Esophagus muscularis mucosa (tissue), 4 donors: ENCODE measurements at places on chromosomes 16 and 17.

DNA sequence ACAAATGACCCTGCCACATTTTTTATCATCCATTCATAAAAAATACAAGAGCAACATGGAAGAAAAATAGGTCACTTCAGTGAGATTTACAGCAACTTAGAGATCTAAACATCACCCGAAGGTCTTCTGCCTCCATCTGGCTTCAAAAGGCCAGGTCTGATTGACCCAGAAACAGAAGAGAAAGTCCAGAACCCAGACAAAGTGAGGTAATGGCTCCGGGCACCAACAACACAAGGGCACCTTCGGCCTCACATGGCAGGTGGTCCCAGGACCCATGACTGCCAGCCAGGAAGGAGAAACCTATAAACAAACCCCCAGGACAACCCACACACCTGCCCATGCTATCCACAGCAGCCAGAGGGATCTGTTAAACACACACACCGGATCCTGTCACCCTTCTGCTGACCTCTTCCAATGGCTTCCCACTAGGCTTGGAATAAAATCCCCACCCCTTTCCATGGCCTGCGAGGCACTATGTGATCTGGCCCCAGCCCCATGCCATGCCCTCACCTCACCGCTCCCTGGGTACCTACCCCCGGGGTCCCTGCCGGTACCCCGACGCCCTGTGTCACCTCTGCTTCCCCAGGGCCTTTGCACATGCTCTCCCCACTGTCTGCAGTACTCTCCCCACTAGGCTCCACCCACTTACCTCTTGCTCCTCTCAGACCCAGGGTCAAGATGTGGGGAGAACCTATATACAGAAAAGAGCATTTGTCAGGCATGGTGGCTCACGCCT lies 149.1 kb downstream of the ZNF423 start:
- DNase-seq = no peak

GRCh38 chr17:80689129-80689619 lies 144.5 kb downstream of the RPTOR start:
- DNase-seq = no peak

- no peak for DNase-seq
Measured at GRCh38 chr17:15381707-15382106, 40.3 kb upstream of the TEKT3 start.

GRCh38 chr16:86566601-86566965 lies at the start of gene FOXC2:
TSS of gene FOXC2 (plus strand) at chr16:86566829. CDS start at chr16:86567336, 507 bp downstream.
- no peak for DNase-seq

DNA sequence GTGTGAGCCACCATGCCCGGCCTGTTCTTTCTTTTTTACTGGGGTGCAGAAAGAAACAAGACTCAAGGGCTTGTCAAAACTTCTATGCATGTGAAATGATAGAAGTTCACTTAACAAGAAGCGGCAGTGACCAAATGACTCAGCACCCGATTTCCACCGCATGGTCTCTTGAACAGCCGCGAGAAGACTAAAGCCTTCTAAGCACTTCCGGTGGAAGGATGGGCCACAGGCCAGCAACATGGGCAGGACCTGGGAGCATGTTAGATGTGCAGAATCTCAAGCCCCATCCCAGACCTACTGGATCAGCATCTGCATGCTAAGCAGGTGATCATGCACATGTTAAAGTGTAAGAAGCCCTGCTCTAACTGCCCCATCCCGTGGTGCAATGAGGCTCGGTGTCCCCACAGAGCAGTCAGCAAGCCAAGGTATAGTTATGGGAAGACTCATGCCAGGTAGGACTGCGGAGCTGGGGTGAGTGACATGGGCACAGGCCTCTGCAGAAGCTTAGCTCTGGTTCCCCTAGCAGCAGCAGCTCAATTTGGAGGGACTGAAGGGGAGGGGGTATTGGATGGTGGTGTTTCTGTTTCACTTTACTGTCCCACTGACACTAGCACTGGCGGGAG lies 88.5 kb upstream of the HNF1B start:
- no peak for DNase-seq

- DNase-seq = no peak
Measured at GRCh38 chr16:57039148-57039812, 49.9 kb downstream of the NLRC5 start.

DNA sequence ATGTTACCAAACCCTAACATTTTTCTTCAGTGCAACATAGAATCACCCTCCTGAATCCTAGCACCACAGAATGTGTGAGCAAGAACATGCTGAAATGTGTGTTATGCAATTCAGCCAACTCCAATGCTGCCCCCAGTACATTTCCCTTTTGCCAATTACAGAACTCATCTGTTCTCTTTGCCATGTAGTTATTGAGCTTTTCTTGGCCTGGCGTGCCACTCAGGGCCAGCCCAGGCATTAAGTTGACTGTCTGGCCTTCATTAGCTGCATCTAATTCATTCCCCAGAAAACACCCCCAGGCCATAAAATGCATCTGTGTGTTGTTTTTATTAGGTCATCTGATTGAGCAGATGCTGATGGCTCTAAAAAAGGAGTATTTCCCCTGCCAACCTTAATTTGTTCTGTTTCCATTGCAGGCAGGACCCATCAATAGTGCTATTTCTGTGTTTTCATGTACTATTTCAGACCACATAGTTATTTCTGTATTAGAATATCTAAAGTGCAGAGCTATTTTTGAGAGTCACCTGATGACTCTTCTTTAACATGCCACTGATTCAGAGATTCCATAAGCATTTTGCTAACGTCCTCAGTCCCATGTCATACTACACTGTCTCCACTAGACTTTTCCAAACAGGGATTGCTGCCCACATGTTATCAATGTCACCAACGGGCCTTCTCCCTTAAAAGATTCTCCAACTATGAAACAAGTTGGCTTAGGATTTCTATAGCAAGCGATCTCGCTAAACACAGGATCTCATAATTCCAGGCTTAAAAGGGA lies 969.7 kb downstream of the CDH11 start:
- DNase-seq = no peak

DNA sequence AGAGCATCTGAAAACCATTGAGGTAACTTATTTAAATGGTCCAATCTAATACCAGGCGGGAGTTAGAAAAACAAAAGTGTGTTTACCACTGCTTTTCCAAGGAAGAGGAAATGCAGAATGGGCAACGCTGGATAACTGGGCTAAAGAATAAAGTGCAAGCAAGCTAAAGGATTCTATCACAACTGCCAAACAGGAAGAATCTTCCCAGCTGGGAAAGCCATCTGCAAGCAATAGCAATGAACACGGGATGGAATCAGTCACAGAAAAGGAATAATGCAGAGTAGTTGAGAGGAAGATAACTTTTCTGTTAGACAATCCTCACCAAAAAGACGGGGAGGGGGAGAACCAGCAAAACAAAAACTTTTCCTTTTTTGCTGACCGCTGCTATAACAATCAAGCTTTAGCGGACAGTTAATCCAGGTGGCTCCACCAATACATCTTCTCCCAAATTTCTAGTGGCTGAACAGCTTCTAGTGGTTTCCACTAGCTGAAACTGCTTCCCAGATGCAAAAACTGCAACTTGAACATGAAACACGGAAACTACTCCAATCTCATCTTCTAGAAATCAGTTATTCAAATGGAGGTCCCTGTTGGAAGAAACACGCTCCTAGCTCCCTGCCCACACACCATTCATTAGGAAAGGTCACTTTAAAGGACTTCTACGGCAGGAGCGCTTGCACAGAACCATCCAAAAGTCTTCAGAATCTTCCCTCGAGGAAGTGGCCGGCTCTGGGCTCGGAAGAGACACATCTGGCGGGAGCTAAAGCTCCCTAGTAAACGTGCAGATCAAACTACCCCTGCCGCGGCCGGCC lies 929 bp downstream of the TMEM11 start:
- DNase-seq = no peak

GRCh38 chr17:82202981-82203380 lies 9.7 kb downstream of the CCDC57 start:
- no peak for DNase-seq

DNA sequence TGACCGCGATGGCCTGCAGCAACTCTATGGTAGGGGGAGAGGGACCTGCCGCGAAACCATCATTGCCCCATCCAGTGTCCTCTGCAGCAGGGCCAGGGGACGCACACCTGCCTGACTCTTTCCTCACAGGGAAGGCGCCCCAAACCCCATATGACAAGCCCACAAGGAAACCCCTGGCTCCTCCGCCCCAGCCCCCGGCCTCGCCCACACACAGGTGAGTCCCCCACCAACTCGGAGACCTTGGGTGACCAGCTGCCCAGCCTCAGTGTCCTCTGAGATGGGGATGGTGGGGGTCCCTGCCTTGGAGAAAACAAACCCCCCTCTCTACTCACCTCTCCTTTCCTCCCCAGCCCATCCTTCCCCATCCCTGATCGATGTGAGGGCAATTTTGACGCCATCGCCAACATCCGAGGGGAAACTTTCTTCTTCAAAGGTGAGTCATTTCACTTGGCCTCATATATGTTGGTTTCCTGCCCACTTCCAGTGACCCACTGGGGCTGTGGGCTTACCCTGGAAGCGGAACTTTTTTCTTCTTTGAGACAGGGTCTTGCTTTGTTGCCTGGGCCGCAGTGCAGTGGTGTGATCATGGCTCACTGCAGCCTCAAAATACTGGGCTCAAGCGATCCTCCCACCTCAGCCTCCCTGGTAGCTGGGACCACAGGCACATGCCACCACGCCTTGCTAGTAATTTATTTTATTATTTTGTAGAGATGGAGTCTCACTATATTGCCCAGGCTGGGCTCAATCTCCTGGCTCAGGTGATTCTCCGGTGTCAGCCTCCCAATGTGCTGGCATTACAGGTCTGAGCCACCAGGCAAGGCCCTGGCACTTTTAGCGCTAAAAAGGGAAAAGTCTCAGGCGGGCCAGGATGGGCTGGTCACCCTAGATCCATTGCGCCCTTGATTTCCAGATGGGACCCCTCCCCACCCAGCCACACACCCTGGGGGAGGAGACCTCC lies 8.0 kb upstream of the IL32 start:
- no peak for DNase-seq

DNA sequence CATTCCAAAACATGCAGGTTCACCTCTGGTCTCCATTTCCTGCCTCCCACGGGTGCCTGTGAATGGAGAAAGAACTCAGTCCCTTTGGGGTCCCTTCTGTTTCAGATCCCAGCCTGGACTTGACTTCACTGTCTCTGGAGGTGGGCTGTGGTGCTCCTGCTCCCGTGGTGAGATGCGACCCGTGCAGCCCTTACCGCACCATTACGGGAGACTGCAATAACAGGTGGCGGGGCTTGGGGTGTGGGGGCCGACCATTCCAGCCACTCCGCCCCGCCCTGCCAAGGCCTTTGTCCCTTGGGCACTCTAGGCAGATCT lies 10.5 kb downstream of the LPO start:
- DNase-seq = no peak

- no peak for DNase-seq
Measured at GRCh38 chr17:38419508-38419981, 8.7 kb upstream of the ARHGAP23 start.

DNA sequence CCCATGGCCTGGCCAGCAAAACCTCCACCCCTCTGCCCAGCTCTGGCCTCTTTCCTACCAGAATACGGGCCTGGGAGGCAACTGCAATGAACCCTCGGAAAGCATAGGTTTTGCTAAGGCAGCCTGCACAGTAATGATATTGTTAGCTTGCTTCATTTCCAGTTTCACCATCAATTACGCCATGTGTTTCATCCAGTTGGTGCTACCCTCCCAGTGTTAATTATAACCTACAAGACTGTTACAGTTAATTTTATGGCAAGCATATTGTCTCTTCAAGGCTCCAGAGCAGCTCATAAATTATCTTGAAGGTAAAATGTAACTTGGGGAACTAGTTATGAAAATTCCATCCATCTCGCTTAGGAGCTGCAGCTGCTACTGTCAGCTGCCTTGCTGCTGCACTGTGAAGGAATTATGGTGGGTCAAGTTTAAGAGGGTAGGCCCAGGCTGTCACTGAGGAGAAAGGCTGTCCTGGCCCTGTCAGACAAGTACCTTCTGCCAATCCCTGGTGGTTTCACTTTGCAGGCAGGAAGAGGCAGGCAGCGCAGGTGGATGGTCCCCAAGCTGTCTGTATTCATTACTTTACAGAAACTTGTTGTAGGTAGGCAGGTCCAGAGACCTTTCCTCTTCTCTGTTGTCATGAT lies 242.9 kb downstream of the FTO start:
- no peak for DNase-seq

- DNase-seq = no peak
Measured at GRCh38 chr17:74599448-74599939, 7.4 kb upstream of the CD300LD start.

DNA sequence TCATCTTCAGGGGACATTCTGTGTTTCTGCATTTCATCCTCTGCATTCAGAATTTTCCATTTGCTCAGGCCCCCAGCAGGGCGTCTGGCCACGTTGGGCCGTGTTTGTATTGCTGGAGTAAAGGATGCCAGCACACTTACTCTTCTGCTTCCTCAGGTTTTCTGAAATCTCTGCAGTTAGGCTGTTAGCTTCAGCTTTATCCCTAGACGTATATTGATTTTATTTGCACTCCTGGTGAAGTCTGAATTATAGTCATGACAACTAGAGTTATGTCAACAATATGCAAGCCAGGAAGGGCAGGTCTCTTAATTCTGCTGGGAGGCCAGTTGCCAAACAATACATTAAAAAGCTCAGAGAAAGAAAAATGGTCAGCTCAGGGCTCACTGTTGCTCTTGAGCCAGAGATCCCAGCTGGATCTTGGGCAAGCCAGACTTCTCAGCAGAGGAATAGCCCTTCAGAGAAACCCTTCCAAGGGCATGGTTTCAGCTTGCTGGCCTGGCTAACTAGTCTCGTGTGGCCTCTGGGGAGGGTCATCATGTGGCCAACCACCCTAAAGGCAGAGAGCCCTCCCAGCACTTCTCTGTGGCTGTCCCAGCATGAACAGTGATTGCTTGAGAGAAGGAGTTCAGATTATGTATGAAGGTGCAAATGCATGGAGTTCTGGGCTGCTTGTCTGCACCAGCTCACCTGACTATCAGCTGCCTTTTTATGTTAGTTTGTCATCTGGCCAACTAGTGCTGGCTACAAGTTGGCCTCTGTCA lies 110.2 kb upstream of the CACNG5 start:
- DNase-seq = no peak

- DNase-seq = no peak
Measured at GRCh38 chr17:75647921-75648320, 14.7 kb downstream of the SMIM5 start.
